Stimulated activated CD4-positive, alpha-beta T cell treated with anti-CD3 and anti-CD28 coated beads, Interleukin-1b, Interleukin-23, amount 100 ng/mL, for 1 hour (primary cell): ENCODE measurements at places on chromosomes 16 and 17.

DNA sequence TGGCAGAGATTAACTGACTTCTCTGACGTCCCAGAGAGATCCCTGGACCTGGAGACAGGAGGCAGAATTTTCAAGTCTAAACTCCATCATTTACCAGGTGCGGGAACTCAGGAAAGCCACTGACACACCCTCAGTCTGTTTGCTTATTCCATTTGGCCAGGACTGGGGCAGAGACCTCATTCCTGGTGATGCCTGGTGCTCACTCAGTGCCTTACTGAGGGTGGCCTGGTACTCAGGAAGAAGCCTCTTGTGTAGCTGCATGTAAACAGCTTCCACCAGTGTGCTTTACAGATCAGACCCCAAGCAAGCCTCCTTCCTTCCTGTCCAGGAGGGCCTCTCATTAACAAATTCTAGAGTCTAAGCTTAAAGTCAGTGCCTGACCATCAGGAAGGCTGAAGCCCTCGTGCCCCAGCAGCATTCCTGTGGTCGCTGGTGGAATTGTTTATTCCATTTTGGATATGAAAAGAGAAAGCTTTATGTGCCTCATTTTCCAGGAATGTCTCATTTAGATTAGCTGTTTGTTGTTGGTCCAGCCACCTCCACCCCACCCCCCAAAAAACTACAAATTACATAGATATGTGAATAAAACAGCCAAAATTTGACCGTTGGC lies 236.1 kb upstream of the CDH5 start:
- DNase-seq, result no peak

GRCh38 chr17:42548070-42548837 lies 4.5 kb upstream of the HSD17B1 start:
- DNase-seq, result no peak

DNA sequence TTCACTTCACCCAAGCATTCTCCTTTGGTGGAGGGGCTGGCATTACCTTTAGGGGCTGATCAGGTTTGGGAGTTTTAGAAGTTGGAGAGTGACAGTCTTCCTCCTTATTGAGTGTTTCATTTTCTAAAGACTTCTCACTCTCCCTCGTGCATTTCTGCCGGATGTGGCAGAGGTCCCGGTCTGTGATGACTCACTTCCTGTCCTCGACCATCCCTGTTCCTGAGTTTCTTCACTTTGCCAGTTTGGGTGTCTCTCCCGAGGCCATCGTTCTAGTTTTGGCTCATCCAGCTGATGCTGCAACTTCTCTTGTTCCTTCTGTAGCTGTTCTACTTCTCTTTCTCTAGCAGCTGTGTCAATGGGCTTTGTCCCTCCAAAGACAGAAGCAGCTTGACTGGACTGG lies 104.3 kb downstream of the PHKB start:
- no peak for DNase-seq

DNA sequence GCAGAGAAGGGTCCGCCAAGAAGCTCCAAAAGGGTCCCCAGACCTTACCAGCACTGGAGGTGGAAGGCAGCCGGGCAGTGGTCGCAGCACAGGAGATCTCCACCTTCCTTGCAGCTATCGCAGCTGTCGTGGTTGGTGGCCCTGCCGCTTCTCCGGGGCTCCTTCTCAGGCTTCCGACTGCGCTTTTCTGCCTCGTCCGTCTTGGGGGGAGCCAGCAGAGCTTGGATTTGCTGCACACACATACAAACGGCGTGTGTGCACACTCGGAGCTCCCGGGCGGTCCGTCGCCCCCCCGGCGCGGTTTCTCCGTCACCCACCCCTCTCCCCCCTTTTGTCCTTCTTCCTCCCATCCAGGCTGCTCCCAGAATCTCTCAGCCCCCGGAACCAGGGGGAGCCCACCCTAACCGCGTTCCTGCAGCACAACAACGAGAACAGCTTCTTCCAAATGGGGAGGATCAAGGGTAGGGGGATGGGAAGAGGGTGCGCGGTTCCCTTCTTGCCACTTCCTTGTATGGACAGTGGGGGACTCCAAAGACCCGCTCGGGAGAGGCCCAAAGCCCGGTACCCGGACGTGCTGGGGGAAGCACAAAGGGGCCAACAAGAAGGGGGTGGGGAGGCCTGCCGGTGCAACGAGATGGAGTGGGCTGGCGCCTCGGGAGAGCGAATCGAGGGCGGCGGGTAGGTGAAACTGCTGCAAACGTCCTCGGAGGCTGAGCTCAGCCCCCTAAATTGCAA lies 1.1 kb downstream of the PHF12 start:
- no peak for DNase-seq

DNA sequence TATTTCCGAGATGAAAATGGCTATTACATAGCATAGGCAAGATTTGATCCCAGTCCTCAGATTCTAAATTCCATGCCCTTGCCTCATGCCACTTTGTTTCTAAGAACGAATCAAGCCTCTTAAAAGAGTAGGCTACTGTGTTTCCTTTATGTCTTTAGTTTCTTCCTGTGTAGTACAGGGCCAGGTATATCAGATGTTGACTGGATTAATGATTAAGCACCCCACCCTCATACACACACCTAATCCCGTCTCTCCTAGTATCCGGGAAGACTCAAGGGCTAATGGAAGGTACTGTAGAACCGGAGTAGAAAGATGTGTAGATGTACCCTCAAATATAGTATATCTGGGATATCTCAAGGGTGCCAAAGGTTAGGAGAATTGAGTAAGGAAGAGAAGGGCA lies 6.7 kb downstream of the TOM1L1 start:
- no peak for DNase-seq

GRCh38 chr16:86783636-86784626 lies 205.6 kb downstream of the FOXL1 start:
- DNase-seq, result no peak

- DNase-seq, result no peak
These were observed 34.3 kb downstream of the C17orf75 start for GRCh38 chr17:32307658-32308057.

- no peak for DNase-seq
These were observed 10.6 kb downstream of the RIPOR1 start for GRCh38 chr16:67539271-67539670.

DNA sequence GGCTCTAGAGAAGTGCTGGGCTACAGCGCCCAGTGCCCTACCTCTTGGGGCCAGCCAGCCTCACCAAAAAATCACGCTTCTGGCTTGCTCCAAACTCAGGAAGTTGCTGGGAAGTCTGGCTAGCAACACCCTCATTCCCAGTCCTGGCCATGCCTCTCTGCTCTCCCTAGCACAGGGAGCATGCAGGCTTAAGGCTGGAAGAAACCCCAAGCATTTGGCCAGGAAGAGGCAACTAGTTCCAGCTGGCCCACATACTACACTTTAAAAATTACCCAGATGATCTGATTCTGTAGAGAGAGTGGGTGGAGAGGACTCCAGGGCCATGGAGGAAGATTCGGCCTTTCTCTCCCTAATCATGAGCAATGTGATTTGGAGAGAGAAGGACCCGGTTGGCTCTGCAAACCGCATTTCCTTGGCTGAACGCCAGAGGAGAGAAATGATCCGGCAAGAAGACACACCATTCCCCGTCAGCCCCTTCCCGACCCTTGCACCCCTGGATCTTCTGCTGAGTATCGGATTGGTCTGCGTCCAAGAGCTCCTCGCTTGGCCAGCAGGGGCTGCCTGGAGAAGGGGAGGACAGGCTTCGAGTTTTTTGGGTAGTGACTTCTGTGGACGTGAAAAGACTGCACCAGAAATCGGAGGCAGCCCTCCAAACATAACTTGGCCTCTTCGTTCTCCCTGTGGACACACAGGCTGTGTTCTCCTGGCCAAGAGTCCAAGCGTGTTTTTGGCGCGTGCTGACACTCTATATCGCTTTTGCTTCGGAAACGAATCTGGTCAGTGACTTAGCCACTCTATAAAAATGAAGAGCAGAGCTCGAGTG lies 406.3 kb downstream of the WWOX start:
- DNase-seq, result no peak

GRCh38 chr17:50423553-50424159 lies 2.4 kb upstream of the ACSF2 start:
- no peak for DNase-seq

DNA sequence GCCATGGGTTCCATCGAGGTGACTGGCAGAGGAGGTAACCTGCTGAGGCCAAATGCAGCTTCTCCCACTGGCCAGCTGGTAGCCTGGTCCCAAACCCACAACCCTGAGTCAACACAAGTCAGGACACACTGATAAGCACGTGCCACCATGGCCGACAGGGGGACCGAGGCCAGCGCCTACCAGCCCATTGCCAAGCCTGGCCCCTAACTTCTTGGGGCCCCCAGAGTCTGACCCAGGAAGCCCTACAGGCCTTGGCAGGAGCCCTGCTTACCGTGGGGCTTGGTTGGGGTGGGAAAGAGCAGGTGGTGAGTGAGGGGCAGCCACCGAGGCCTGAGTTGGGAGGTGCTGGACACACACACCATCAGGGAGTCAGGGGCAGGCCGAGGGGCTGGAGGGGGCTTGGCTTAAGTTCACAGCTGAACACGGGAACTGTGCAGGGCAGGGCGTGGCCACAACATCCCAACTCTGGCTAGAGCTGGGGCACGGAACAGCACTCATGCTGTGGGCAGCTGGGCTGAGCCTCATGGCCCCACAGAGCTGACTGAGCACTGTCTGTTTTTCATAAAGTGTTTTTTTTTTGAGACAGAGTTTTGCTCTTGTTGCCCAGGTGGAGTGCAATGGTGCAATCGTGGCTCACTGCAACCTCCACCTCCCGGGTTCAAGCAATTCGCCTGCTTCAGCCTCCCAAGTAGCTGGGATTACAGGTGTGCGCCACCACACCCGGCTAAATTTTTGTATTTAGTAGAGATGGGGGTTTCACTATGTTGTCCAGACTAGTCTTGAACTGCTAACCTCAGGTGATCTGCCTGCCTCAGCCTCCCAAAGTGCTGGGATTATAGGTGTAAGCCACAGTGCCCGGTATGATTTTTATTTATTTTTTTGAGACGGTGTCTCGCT lies 5.5 kb downstream of the MRPL28 start:
- no peak for DNase-seq

GRCh38 chr17:40956401-40957254 lies 10.1 kb downstream of the KRT39 start:
- DNase-seq, result no peak
